T-helper 17 cell (primary cell): ENCODE measurements at places on chromosomes 4 and X. TPM values are rescaled to one million over a fixed set of nuclear protein-coding genes. Genes with fewer than 3 reads are reported as not detected.
A peak's percentile ranks its signal among the peaks of the same experiment; 100 is the strongest.

Gene ARR3
- total RNA-seq = not detected

DNA sequence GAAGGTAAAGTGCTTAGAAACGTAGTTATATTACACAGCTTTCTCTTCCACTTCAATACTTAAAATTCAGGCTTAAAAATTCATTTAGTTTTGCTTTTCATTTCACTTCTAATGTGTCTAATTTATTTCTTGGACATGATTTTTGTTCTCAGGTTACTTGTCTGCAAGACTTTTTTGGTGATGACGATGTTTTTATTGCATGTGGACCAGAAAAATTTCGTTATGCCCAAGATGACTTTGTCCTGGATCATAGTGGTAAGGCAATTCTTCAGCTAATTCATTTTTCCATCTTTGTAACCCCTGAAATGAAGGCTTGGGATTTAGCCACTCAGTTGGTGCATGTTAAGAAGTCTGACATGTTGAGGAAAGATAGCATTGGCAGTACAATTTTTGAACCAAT lies 114.7 kb downstream of the DCLK2 start:
- no peaks in the 10 kb centered on the region for H3K36me3 ChIP-seq
- peaks cover 2% of the 10 kb centered on the region for H3K4me1 ChIP-seq
- H3K27ac ChIP-seq = no peak overlapping the region
- no peak for DNase-seq

DNA sequence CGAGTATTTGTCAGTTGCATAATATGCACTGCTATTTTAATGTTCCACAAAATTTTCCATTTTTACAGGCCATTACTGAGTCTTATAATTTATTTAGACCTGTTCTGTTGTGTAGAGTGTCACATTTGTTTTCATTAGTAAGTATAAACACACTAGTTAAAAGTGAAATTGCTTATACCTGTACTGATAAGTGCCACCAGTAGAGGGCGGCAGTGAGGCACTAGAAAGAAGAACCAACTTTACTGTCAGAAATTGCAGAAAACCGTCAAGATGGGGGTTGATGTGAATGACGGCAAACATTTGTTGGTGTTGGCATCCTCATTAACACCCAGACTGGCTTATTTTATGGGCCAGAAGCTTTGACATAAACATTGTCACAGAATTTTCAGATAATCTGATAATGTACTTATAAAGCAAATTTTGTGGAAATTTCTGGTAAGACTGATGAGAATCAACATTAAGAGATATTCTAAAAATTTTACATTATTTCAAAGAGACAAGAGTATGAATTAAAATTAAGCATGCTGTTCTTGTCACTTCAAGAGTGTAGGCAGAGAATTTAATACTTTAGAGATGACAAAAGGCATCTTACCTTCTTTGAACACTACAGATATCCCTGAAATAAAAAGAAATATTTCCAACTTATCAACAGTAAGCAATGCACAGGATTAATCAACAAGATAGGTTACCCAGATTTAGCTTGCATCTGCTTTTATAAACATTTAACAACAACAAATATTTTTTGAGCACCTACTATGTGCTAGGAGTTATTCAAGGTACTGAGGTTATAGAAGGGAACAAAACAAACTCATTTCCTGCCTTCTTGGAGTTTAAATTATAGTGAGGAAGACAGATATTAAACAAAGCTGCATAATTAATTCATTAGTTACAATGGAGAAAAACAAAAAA lies 24.9 kb downstream of the ALPK1 start:
- H3K4me3 ChIP-seq = peak overlapping the region; percentile 41
- no peaks in the 10 kb centered on the region for H3K27me3 ChIP-seq
- peaks cover 6% of the 10 kb centered on the region for H3K36me3 ChIP-seq
- peak; percentile 50 for DNase-seq

Gene PNMA5
- total RNA-seq = 0.16 TPM

DNA sequence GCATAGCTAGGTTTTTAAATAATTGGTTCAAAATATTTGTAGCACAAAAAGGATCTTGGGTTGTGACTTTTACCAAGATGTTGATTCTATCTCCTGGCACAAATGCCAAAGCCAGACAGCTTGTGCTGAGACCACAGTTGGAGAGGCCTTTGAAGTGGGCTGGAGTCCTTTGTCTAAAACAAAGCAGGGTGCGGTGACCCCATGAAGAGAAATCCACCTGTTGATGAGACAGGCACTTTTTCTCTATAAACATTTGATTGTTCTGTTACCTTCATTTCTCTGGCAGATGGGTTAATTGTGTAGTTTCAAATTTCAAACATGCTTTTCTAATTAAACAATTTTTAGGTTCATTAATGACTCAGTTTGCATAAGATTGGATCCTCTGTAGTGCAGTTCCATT lies 56.7 kb downstream of the STOX2 start:
- H3K4me3 ChIP-seq = no peak overlapping the region
- peaks cover 39% of the 10 kb centered on the region for H3K27me3 ChIP-seq
- no peak for DNase-seq
- no peaks in the 10 kb centered on the region for H3K4me1 ChIP-seq

GRCh38 chrX:153649915-153650782 lies 3.1 kb downstream of the DUSP9 start:
- H3K27ac ChIP-seq = no peak overlapping the region
- H3K4me1 ChIP-seq = no peaks in the 10 kb centered on the region
- H3K27me3 ChIP-seq = no peaks in the 10 kb centered on the region
- DNase-seq = no peak
- H3K4me3 ChIP-seq = no peak overlapping the region

DNA sequence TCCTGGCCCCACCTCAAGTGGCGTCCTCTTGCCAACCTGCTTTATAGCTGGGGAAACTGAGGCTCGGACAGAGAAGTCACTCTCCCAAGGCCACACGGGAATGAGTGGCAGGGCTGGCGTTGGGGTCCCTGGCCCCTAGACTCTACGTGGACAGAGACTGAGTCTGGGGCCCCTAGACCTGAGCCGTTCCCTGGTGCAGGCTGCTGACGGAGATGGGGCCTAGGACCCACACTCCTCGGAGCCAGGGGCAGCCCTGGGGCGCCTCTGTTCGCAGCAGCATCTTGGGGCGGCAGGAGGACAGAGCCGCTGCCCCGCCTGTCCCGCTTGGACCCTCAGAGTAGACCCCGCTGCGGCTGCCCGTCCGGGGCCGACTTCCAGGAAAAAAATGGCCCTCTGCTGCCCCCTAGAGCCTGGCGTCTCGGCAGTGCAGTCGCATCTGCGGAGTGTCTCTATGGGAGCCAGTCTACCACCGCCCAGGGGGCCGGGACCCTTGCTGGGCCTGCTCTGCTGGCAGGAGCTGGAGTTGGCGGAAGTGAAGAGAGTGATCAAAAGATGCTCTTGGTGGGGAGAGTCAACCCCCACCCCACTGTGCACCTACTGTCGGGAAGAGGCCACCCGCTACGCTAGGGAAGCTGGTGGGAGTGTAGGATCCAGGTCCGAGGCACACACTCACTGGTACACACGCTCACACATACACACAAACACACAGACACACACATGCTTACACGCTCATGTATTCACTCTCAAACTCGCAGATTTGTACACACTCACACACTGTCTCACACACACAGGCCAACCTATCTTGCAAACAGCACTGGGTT lies 220.1 kb downstream of the AFAP1 start:
- no peak overlapping the region for H3K4me3 ChIP-seq
- H3K4me1 ChIP-seq = peaks cover 2% of the 10 kb centered on the region
- H3K36me3 ChIP-seq = peaks cover 3% of the 10 kb centered on the region
- peaks cover 38% of the 10 kb centered on the region for H3K27me3 ChIP-seq

GRCh38 chrX:54495814-54496516 lies at the start of gene FGD1:
TSS of gene FGD1 (minus strand) at chrX:54496234. CDS start at chrX:54495432, 802 bp downstream.
- peak within 1 kb of the TSS; percentile 84 for H3K4me3 ChIP-seq
- H3K27me3 ChIP-seq = peaks cover 19% of the 10 kb centered on the region
- H3K27ac ChIP-seq = peak within 1 kb of the TSS; percentile 65
- peaks cover 4% of the 10 kb centered on the region for H3K36me3 ChIP-seq
